ENCODE measurements at places on chromosomes 11 and 22.

GRCh38 chr22:27296091-27296675 is 505.4 kb downstream of the MN1 start:
- no peak for DNase-seq

DNA sequence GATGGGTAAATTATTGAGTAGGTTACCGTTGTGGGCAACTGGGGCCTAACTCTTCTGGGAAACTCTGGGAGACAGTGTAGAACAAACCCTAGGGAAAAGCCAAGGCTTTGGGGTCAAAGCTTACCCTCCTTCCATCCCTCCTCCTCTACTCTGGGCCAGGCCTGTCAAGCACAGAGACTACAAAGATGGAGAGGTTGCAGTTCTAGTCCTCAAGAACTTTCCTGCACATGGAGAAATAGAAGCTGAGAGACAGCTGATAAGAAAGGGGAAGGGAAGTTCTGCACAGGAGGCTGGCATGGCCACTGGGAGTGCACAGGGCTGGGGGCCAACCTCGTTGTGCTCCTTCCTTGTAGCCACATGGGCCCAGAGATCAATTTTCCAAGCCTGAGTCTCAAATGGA is 67.2 kb upstream of the ALX4 start:
- no peak for DNase-seq

DNA sequence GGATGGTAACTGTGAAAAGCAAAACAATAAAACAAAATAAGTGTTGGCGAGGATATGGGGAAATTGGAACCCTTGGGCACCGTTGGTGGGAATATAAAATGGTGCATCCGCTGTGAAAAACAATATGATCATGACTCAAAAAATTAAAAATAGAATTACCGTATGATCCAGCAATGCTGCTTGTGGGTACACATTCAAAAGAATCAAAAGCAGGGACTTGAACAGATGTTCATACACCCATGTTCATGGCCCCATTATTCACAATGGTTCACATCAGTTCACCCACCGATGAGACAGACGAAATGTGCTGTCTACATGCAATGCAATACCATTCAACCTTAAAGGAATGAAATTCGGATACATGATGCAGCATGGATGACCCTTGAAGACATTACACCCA is 1.2 kb upstream of the DERL3 start:
- no peak for DNase-seq

DNA sequence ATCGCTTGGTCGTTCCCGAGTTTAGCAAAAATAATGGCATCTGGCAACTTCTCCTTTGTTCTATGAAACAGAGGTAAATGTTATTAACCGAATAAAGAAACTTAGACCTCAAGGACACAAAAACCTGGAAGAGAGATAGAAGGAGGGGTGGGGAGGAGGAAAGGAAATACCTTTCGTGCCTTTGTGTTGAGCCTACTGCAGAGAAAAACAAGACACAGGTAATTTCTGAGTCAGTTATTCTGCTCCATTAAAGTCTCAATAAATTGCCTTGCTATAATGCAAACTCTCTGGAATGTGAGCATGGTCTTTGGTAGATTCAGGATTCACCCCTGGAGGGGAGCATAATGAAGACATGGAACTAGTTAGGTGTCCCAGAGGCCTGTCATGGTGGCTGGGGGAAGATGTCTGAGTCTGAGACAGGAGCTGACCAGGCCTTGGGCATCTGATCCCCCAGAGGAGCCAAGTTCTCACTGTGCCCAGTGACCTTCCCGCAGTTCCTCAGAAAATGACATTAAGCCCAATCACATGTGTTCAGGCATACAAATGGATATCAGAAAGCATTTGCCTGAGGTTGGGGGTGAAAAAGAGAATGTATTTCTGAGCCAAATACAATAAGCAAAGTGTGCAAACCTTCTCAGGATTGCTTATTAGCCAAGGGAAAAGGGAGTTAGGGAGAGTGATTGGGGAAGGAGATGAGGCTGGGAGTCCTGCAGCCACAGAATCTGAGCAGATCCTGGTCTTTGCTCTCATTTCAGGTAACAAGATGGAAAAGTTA is 72.6 kb upstream of the CADM1 start:
- no peak for DNase-seq

GRCh38 chr11:122696662-122697061 is 41.1 kb downstream of the UBASH3B start:
- no peak for DNase-seq

GRCh38 chr11:72114570-72114969 is 2.1 kb upstream of the ANAPC15 start:
- DNase-seq: no peak

- DNase-seq: no peak
Observed at GRCh38 chr11:2730272-2731129, 30.7 kb upstream of the KCNQ1OT1 start.

DNA sequence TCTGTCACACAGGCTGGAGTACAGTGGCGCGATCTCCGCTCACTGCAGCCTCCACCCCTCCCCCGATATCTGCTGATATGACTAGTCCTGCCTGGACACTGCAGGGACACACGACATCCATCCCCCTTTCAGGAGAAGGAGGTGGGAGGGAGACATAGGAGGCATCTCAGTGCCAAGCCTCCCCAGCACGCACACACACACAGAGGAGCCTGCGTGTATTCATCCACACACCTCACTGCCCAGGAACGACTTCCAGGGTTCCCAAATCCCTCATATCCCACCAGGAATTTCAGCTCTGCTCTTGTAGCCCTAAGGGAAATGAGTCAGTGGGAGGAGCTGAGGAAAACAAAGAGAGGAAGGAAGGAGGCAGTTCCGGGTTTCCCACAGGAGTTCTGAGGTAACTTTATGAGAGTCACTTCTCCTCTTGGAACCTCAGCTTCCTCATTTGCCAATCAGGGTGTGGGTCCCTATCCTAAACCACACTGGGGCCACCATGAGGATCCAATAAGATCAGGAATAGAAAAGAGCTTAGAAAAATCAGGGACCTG is 37.2 kb upstream of the ACER3 start:
- peak; percentile 66 for DNase-seq

DNA sequence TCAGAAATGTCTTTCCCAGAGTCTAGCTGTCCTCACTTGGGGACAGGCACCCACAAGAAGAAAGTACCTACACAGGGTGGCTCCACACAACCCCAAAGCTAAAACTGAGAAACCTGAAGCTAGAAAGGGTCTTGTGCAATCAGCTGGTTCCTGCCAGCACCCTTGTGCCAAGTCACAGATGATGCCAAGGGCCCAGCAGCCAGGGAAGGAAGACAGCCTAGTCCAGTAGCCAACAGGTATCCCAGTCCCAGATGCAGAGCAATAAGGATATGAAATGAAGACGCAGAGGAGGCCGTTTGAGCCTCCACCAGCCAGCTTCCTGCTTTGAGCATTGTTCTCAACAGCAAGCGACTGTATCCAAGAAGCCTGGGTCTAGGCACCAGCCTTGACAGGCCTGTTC is 6.1 kb downstream of the PLEKHA7 start:
- no peak for DNase-seq

DNA sequence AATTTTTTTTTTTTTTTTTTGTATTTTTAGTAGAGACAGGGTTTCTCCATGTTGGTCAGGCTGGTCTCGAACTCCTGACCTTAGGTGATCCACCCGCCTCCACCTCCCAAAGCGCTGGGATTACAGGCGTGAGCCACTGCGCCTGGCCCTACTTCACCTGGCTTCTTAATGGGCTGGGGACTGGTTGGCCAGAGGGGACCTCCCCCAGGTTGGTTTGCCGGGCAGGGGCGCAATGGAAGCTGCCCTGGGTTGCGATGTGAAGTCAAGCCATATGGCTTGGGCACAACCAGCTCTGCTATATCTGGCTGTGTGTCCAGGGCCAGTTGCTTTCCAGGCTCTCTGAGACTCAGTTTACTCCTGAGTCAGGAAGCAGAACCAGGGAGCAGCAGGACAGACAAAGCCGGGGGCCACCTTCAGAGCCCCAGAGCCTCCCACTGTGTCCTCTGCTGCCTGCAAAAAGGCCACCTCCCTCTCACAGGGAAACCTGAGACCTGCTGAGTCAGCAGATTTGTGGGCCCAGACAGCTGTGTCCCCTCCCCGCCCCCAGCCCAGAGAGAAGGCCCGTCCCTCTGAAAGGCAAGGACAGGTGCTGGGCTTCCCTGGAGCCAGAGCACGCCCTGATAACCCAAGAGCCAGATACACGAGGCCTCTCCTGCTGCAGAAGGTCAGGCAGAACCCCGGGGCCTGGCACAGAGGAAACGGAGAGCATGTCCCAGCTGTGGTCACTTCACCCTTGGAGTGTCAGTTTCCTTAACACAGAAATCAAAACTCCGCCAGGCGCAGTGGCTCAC is 29.2 kb upstream of the DAGLA start:
- no peak for DNase-seq

DNA sequence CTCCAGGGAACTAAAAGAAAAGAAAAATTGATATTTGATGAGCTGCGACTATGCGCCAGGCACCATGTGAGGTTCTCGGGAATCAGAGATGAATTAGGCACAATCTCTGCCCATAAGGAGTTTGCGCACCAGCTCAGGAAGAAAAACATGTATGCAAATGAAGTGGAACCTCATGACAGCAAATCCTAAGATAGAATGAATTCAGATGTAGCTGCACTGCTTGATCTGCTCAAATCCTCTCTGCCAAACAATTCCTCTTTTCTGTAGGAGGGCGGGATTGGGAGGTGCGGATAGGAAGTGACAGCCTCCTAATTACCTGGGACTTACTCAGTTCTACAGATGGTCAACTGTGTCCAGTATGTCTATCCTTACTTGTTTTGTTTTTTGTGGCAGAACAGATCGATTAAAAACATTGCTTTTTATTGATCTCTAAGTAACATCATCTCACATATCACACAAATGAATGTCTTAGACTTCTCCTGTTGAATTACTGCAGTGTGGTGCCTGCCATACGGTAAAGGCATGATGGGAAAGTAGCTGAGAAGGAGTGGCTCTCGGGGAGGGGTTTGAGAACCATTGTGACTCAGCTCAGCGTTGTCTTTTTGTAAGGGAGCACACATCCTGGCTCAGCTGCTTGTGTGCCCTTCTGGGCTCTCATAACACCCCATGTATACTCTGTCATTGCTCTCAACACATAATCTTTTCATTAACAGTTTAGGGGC is 13.9 kb downstream of the CRTAM start:
- no peak for DNase-seq

DNA sequence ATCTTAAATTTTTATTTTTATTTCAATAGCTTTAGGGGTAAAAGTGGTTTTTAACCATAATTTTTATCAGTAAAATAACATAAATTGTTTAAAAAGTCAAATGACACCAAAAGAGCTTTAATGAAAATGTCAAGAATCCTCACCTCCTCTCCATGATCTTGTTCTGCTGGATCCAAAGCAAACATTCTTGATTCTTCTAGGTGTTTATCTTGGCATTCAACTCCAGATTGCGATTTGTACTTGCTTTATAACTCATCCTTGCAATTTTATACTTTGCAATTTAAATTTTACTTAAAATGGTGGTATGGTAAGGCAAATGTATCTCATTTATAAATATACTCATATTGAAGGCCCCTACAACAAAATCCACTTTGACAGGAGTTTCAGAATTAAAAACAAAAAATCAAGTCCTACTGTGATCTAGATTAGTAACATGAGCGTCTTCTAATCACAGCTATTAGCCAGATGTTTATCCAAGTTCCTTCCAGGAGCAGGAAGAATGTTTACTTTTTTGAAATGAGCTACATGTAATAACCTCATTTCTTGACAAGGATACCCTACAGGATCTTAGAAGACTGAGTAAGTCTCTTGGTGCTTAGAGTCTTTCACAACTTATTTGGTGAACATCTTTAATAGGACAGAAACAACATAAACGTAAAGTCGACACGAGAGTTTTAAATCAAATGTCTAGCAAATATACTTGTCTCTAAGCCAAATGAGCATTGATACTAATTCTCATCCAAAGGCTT is 72.4 kb upstream of the CARD18 start:
- DNase-seq: no peak

DNA sequence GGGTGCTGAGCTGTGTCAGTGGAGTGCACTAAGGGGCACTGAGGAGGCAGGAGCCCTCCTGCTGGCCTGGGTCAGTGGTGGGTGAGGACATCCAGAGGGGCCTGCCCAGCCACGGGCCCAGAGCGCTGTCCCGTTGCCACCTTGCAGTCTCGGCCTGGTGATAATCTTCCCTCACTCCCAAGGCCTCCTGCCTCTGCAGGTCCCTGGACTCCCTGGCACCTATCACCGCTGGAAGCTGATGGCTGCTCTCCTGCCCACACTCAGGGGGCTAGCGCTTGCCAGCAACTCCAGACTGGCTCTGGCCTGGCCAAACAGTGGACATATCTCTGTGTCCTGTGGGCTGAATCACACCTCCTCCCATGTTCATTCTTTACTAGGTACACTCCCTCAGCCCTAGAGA is 86.5 kb upstream of the PITPNB start:
- DNase-seq: no peak
